Mesenteric fat pad (tissue), 1 donor: ENCODE measurements at places on chromosomes 12 and 14. TPM values are rescaled to one million over a fixed set of nuclear protein-coding genes. Genes with fewer than 3 reads are reported as not detected.

The KRT6B gene
- total RNA-seq, result not detected

The KIAA0586 gene
- 13.3 TPM for total RNA-seq

The KRT81 gene
- total RNA-seq, result not detected

The CD163L1 gene
- total RNA-seq, result 16.7 TPM

The GALNT9 gene
- not detected for total RNA-seq

The NID2 gene
- total RNA-seq, result 66.2 TPM

The GARIN6 gene
- total RNA-seq, result not detected

The LBHD2 gene
- total RNA-seq, result 3.1 TPM

The FGF6 gene
- not detected for total RNA-seq
